ENCODE measurements at places on chromosomes 1 and 21.

- DNase-seq: no peak
Observed at GRCh38 chr1:186152227-186152619, 222.8 kb downstream of the TPR start.

- DNase-seq: no peak
Observed at GRCh38 chr1:31110846-31111245, 45.3 kb upstream of the PUM1 start.

- DNase-seq: no peak
Observed at GRCh38 chr1:40648200-40648599, 17.3 kb downstream of the RIMS3 start.

DNA sequence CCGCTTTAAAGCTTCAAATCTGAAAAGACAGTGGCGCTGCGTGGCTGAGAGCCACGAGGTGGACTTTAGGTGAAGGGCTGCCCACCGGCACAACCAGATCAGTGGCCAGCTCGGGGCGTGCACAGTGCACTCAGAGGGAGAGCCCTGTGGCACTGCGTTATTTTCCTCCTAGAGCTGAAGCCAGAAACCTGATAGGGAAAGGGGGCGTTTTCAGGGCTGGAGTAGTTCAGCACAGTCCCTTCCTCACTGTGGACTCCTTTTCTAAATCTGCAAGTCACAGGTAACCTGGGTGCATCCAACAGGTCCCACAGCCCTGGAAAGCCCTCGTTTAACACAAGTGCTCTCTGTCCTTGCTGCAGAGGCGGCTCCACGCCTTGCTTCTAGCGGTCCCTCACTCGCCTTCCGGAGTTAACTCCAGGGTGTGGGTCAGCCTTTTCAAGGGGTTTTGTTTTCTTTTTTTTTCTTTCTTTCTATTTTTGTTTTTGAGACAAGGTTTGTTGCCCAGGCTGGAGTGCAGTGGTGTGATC, 81.2 kb downstream of the GALNT2 start:
- DNase-seq: no peak

GRCh38 chr1:14940285-14940870, 213.2 kb upstream of the TMEM51 start:
- no peak for DNase-seq
